ENCODE measurements at places on chromosomes 12 and 14. TPM values are rescaled to one million over a fixed set of nuclear protein-coding genes. Genes with fewer than 3 reads are reported as not detected.

GRCh38 chr12:124916374-124917134 lies 2.1 kb upstream of the UBC start:
- peaks cover 54% of the 10 kb centered on the region for H3K4me1 ChIP-seq
- peak overlapping the region; percentile 98 for H3K27ac ChIP-seq
- DNase-seq: peak; percentile 99
- peak overlapping the region; percentile 94 for H3K4me3 ChIP-seq
- H3K27me3 ChIP-seq: no peaks in the 10 kb centered on the region

Gene RBP5
- total RNA-seq: not detected

DNA sequence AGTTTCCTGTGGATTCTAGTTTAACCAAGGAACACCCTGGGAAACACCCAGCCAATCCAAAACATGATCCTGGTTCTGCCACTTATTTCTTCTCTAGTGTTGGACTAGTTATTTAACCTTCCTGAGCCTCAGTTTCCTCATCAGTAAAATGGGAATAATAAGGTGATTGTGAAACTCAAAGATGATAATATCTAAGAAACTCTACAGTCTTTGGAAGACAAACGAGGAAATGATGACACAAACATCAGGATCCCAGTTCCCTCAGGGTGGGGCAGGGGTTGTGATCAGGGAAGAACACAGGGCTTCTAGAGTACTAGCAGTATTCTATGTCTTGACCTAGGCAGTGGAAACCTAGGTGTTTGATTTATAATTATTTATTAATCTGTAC lies 18.1 kb upstream of the TMEM106C start:
- DNase-seq: peak; percentile 14
- H3K27me3 ChIP-seq: no peaks in the 10 kb centered on the region
- H3K4me3 ChIP-seq: no peak overlapping the region
- no peaks in the 10 kb centered on the region for H3K36me3 ChIP-seq
- no peak overlapping the region for H3K27ac ChIP-seq
- H3K4me1 ChIP-seq: peaks cover 7% of the 10 kb centered on the region

- H3K27ac ChIP-seq: no peak overlapping the region
- H3K4me1 ChIP-seq: peaks cover 4% of the 10 kb centered on the region
- peaks cover 10% of the 10 kb centered on the region for H3K36me3 ChIP-seq
- H3K27me3 ChIP-seq: no peaks in the 10 kb centered on the region
Observed at GRCh38 chr12:113234483-113234882, 13.2 kb downstream of the TPCN1 start.

- no peak for DNase-seq
- H3K27ac ChIP-seq: no peak overlapping the region
- peaks cover 10% of the 10 kb centered on the region for H3K4me1 ChIP-seq
Observed at GRCh38 chr12:79938843-79939242, 3.9 kb upstream of the PPP1R12A start.

DNA sequence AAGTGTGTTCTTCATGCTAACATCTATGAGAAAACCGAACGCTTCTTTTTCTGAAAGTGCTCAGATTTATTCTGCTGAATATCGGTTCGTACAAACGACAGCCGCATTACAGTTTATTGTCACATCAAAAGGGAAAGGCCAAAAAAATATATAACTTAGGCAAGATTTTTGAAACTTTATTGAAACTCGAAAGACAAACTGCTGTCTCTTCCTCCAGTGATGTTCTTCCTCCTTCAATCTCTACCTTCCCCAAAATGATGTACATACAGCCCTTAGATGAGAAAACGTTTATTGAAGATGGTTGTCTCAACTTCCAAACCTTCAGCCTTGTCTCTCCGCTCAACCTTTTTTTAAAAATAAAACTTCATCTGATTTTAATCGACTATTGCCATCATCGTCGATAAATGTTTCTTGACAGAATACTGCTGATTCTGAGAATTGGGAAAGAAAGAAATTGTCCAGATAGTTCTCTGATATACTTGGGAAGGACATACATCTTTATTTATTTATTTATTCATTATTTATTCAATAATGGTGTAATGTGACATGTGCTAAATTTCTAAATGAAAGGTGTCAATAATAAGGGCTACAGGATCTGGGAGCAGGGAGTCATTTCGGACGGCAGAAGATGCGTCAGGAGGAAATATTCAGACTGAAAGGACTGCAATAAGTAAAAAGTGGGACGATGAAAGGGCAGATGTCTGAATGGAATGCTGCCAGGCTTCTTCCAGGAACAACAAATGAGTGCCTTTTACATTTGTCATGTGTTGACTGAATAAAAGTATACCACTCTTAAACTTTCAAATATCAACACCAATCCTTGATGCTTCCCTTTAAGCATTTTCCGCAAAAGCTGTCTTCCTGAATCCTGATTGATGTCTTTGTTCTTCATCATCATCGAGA lies 817 bp upstream of the MDM1 start:
- no peak overlapping the region for H3K27ac ChIP-seq
- peak overlapping the region; percentile 83 for H3K4me3 ChIP-seq
- no peaks in the 10 kb centered on the region for H3K27me3 ChIP-seq
- H3K4me1 ChIP-seq: peaks cover 26% of the 10 kb centered on the region
- 0 out of 2 replicates have a peak, but pooled peaks cover 3% of the 10 kb centered on the region for H3K36me3 ChIP-seq

Gene NEDD8
- 337 TPM for total RNA-seq

DNA sequence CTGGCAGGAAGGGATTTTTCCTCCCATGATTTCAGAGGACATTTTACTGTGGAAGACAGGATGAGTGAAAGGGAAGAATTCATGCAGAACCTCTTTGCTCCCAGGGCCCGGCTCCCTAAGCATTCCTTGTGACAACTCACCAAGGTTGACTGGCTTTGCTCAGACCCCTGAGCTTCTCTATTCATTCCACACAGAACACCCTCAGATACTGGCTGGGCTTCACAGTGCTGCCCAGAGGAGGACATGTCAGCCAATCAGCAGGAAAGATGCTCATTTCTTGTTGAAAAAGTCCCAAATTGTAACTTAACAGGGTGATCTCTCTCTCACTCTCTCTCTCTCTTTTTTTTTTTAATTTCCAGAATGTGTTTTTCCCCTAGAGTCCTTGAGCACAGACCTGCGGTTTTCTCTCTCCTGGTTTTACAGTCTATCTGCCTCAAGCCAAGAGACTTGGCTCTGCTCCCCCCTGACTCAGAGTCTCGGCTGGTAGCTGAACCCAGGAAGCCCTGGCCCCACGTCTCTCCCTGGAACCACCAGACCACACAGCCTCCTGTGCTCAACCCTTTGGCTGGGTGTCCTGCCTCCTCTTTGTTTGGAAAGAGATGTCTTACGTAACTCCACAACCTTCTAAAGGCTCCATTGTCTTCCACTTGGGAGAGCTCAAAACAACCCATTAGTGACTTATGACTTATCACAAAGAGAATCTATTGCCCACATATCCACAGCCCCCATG lies 43.9 kb downstream of the SSPN start:
- peaks cover 51% of the 10 kb centered on the region for H3K4me1 ChIP-seq
- H3K4me3 ChIP-seq: peak overlapping the region; percentile 30
- peak overlapping the region; percentile 88 for H3K27ac ChIP-seq
- no peaks in the 10 kb centered on the region for H3K27me3 ChIP-seq
- DNase-seq: peak; percentile 99
- no peaks in the 10 kb centered on the region for H3K36me3 ChIP-seq

DNA sequence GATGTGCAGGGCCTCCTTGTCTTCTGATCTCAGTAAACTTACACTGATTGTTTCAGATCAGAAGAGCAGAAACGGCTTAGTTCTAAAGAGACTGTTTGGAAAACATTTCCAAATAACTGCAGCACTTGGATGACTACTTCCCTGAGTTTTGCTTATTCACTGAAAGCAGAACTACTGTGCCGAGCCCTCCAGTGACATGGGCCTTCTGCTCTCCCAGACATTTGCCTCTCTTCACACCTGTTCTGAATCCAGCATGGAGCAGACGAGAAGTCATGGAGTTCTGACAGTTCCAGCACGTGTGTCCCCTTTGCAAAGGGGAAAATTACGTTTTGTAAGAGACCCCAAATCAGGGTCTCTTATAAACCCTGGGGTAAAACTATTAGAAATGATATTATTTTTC lies 31.4 kb downstream of the ETNK1 start:
- no peak overlapping the region for H3K27ac ChIP-seq
- peaks cover 23% of the 10 kb centered on the region for H3K4me1 ChIP-seq
- peaks cover 7% of the 10 kb centered on the region for H3K36me3 ChIP-seq
- H3K27me3 ChIP-seq: no peaks in the 10 kb centered on the region
- no peak for DNase-seq

Gene NOC4L
- 48.3 TPM for total RNA-seq

DNA sequence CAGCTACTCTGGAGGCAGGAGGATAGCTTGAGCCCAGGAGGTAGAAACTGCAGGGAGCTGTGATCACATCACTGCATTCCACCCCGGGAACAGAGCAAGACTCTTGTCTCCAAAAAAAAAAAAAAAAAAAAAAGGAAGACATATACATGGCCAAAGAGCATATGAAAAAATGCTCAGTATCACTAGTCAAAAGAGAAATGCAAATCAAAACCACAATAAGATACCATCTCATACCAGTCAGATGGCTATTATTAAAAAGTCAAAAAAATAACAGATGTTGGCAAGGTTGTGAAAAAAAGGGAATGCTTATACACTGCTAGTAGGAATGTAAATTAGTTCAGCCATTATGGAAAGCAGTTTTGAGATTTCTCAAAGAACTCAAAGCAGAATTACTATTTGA lies 174.8 kb upstream of the ATF7IP start:
- no peaks in the 10 kb centered on the region for H3K4me1 ChIP-seq
- H3K4me3 ChIP-seq: no peak overlapping the region
- DNase-seq: no peak
- no peaks in the 10 kb centered on the region for H3K36me3 ChIP-seq
- no peaks in the 10 kb centered on the region for H3K27me3 ChIP-seq

Gene NRIP2
- not detected for total RNA-seq

- no peak overlapping the region for H3K4me3 ChIP-seq
- no peaks in the 10 kb centered on the region for H3K4me1 ChIP-seq
- H3K27ac ChIP-seq: no peak overlapping the region
- no peaks in the 10 kb centered on the region for H3K27me3 ChIP-seq
- H3K36me3 ChIP-seq: peaks cover 24% of the 10 kb centered on the region
Observed at GRCh38 chr12:64723630-64724029, 35.6 kb downstream of the GNS start.

- H3K27ac ChIP-seq: no peak overlapping the region
- H3K27me3 ChIP-seq: no peaks in the 10 kb centered on the region
- DNase-seq: peak; percentile 74
- no peak overlapping the region for H3K4me3 ChIP-seq
- H3K4me1 ChIP-seq: no peaks in the 10 kb centered on the region
Observed at GRCh38 chr14:30214461-30215090, 286.9 kb upstream of the PRKD1 start.

DNA sequence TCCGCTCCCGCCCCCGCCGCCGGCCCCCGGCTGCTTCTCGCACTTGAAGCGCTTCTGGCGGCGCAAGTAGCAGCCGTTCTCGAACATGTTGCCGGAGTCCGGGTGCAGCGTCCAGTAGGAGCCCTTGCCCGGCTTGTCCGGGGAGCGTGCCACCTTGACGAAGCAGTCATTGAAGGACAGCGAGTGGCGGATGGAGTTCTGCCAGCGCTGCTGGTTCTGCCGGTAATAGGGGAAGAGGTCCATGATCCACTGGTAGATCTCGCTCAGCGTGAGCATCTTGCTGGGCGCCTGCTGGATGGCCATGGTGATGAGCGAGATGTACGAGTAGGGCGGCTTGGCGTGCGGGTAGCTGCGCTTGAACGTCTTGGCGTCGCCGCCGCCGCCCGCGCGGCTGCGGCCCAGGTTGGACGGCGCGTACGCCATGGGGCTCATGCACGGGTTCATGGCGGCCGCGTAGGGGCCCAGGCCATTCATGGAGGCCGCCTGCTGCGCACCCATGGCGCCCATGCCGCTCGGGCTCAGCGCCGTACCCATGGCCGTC lies 3.0 kb downstream of the FOXA1 start:
- DNase-seq: peak; percentile 73
- H3K27me3 ChIP-seq: no peaks in the 10 kb centered on the region
- H3K27ac ChIP-seq: peak overlapping the region; percentile 99
- H3K4me3 ChIP-seq: peak overlapping the region; percentile 96
- H3K36me3 ChIP-seq: peaks cover 53% of the 10 kb centered on the region

GRCh38 chr14:84442521-84442920 lies 1087.4 kb upstream of the FLRT2 start:
- H3K27ac ChIP-seq: no peak overlapping the region
- DNase-seq: peak; percentile 4
- H3K27me3 ChIP-seq: no peaks in the 10 kb centered on the region
- no peaks in the 10 kb centered on the region for H3K4me1 ChIP-seq
- no peaks in the 10 kb centered on the region for H3K36me3 ChIP-seq
- no peak overlapping the region for H3K4me3 ChIP-seq
